Stimulated activated naive CD4-positive, alpha-beta T cell (primary cell): ENCODE measurements at places on chromosomes 12 and 14.

- DNase-seq: no peak
These were observed 93.1 kb downstream of the PPM1H start for GRCh38 chr12:62841846-62842245.

DNA sequence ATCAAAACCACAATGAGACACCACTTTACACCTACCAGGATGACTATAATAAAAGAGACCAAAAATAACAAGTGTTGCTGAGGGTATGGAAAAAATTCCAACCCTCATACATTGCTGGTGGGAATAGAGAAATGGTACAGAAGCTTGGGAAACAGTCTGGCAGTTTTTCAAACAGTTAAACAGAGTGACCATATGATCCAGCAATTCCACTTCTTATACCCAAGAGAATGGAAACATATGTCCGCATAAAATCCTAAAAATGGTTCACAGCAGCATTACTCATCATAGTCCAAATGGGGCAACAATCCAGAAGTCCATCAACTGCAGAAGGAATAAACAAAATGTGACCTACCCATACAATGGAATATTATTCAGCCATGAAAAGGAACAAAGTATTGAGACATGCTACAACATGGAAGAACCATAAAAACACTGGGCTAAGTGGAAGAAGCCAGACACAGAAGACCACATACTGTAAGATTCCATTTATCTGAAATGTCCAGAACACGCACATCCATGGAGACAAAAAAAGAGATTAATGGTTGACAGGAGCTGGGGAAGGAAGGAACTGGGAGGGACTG, 44.5 kb downstream of the CHGA start:
- DNase-seq: no peak

- DNase-seq: no peak
These were observed 28.7 kb upstream of the YAF2 start for GRCh38 chr12:42266579-42267230.

DNA sequence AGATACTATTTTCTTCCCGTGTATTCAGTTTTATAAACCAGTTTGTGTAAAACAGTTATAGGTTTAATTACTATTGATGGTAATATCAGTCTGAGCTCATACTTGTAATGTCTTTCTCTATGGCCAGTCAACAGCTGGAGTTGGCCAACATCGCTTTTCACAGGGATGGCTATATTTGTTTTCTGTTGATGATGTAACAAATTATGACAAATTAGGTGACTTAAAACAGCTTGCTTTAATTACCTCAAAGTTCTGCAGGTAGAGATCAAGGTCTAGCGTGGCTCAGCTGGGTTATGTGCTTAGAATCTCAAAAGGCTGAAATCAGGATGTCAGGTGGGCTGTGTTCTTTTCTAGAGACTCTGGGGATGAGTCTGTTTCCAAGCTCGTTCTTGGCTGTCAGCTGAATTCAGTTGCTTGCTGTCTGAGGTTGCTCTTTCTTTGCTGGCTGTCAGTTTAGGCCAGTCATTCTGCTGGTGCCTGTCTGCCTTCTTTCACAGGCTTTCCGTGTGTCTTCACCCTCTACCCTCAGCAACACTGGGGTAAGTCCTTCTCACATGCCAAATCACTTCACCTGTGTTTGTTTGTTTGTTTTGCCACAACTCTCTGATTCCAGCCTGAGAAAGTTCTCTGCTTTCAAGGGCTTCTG, 370.2 kb upstream of the E2F7 start:
- no peak for DNase-seq
